ENCODE measurements at places on chromosomes 2 and 18. TPM values are rescaled to one million over a fixed set of nuclear protein-coding genes. Genes with fewer than 3 reads are reported as not detected.

Gene HOXD9
- total RNA-seq, result 3.8 TPM

Gene C2orf74
- total RNA-seq, result 5.7 TPM

Gene AP1S3
- 2.0 TPM for total RNA-seq

Gene IL1RL2
- total RNA-seq, result 0.70 TPM

DNA sequence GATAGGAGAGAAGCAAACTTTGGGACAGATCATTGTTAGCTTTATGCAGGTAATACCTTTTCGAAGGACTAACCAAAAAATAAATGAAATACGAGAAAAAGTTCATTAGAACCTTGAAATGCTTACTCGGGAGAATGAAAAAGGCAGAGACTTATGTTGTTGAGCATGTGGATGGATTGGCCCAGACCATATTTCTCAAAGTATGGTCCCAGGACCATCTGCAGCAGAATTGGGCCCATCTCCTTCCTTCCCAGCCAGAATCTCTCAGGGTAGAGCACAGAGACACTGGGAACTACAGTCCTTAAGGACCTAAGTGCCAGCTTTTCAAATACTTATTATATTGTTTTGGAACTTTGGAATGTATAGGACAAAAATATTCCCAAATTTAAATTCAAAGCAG, 50.8 kb downstream of the KCTD18 start:
- H3K4me1 ChIP-seq, result no peaks in the 10 kb centered on the region
- H3K4me3 ChIP-seq, result no peak overlapping the region
- no peak overlapping the region for H3K27ac ChIP-seq
- H3K36me3 ChIP-seq, result no peaks in the 10 kb centered on the region
- H3K27me3 ChIP-seq, result no peaks in the 10 kb centered on the region

GRCh38 chr18:25516121-25516520, 164.2 kb upstream of the ZNF521 start:
- H3K4me1 ChIP-seq, result no peaks in the 10 kb centered on the region
- H3K4me3 ChIP-seq, result no peak overlapping the region
- no peaks in the 10 kb centered on the region for H3K27me3 ChIP-seq
- H3K36me3 ChIP-seq, result no peaks in the 10 kb centered on the region

- no peaks in the 10 kb centered on the region for H3K36me3 ChIP-seq
- H3K4me1 ChIP-seq, result no peaks in the 10 kb centered on the region
Measured at GRCh38 chr2:197799068-197799467, 5.3 kb upstream of the PLCL1 start.

- no peak overlapping the region for H3K4me3 ChIP-seq
- H3K4me1 ChIP-seq, result no peaks in the 10 kb centered on the region
- no peak overlapping the region for H3K27ac ChIP-seq
- H3K27me3 ChIP-seq, result no peaks in the 10 kb centered on the region
- no peaks in the 10 kb centered on the region for H3K36me3 ChIP-seq
Measured at GRCh38 chr2:134189009-134189720, 64.7 kb upstream of the MGAT5 start.

DNA sequence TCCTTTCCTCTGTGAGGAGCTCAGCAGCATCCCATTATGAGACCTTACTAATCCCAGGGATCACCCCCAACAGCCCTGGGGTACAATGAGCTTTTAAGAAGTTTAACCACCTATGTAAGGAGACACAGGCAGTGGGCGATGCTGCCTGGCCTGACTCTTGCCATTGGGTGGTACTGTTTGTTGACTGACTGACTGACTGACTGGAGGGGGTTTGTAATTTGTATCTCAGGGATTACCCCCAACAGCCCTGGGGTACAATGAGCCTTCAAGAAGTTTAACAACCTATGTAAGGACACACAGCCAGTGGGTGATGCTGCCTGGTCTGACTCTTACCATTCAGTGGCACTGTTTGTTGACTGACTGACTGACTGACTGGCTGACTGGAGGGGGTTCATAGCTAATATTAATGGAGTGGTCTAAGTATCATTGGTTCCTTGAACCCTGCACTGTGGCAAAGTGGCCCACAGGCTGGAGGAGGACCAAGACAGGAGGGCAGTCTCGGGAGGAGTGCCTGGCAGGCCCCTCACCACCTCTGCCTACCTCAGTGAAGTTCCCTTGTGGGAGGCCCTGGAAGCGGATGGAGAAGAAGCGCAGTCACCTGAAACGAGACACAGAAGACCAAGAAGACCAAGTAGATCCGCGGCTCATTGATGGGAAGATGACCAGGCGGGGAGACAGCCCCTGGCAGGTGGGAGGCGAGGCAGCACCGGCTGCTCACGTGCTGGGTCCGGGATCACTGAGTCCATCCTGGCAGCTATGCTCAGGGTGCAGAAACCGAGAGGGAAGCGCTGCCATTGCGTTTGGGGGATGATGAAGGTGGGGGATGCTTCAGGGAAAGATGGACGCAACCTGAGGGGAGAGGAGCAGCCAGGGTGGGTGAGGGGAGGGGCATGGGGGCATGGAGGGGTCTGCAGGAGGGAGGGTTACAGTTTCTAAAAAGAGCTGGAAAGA, 7.6 kb downstream of the PROC start:
- H3K27me3 ChIP-seq, result peaks cover 17% of the 10 kb centered on the region
- H3K36me3 ChIP-seq, result no peaks in the 10 kb centered on the region
- no peak overlapping the region for H3K27ac ChIP-seq
- no peak overlapping the region for H3K4me3 ChIP-seq

DNA sequence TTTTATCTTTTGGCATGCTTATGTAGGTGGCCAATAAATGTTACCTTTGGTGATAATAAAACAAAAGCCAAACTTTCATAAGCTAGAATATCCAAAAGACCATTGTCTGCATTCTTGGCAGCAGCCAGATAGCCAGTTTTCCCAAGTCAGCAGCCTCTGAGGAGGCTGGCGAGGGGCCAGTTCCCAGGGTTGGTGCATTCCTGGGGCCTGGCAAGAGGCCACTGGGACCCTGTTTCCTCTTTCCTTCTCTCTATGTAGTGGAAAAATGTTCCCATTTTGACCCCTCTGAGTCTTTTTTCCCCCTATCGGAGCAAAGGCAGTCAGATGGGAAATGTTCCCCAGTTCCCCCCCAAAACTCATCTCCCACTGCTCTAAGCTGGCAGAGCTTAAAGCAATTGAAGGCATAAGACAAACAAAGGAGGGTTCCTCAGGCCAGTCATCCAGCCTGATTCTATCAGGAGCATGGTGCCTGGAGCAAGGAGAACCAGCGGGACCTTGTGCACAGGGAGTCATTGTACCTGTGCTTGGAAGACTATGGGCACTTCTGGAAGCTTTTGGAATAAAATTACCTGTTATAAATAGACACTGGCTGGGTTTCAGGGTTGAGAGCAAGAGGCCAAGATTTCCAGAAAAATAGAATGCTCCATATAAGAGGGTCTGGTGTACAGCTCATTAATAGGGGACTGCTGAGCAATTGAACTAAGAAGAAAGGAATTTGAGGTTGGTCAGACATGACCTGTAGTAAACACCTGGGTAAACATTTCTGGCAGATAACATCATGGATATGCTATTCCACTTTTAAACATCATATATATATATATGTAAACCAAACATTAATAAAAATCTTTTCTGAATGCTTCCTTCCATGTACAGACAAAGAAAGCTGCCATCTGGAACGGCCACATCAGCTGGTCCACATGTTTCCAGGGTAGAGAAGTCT, 63.4 kb downstream of the NCKAP5 start:
- H3K4me1 ChIP-seq, result no peaks in the 10 kb centered on the region
- H3K36me3 ChIP-seq, result no peaks in the 10 kb centered on the region
- H3K27me3 ChIP-seq, result no peaks in the 10 kb centered on the region
- no peak overlapping the region for H3K27ac ChIP-seq
- DNase-seq, result no peak
- H3K4me3 ChIP-seq, result no peak overlapping the region

DNA sequence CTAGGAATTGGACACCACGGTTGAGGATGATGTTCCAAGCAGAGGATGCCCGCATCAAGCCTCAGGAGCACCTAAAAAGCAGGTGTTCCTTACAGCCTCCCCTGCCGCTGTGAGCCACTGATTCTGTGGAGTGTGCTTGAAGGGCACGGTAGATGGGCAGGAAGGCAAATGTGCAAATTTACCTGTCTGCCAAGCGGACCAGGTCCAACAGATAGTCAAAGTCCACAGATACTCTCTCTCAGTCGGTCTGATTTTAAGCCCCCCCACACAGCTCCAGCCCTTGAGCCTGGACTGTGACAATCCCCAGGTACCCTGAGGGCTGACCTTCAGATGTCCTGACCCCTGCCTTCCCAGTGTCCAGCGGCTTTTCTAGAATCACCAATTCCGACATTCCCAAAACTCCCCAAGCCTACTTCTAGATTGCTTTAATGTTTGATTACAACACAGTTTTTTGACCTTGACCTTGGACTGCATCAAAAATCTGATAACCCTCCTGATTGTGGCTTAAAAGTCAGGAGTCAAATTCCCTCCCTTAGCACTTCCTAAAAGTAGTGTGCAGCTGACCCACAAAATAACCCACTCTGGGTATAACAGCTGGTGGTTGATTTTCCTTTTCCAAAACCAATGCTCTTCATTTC, 208.8 kb upstream of the NCKAP5 start:
- no peak overlapping the region for H3K27ac ChIP-seq
- no peak overlapping the region for H3K4me3 ChIP-seq
- DNase-seq, result no peak
- no peaks in the 10 kb centered on the region for H3K36me3 ChIP-seq
- H3K4me1 ChIP-seq, result no peaks in the 10 kb centered on the region
- H3K27me3 ChIP-seq, result no peaks in the 10 kb centered on the region

- no peak overlapping the region for H3K27ac ChIP-seq
- no peaks in the 10 kb centered on the region for H3K36me3 ChIP-seq
- no peaks in the 10 kb centered on the region for H3K27me3 ChIP-seq
- no peaks in the 10 kb centered on the region for H3K4me1 ChIP-seq
- DNase-seq, result no peak
Measured at GRCh38 chr18:46706968-46707367, 49.9 kb downstream of the ST8SIA5 start.

DNA sequence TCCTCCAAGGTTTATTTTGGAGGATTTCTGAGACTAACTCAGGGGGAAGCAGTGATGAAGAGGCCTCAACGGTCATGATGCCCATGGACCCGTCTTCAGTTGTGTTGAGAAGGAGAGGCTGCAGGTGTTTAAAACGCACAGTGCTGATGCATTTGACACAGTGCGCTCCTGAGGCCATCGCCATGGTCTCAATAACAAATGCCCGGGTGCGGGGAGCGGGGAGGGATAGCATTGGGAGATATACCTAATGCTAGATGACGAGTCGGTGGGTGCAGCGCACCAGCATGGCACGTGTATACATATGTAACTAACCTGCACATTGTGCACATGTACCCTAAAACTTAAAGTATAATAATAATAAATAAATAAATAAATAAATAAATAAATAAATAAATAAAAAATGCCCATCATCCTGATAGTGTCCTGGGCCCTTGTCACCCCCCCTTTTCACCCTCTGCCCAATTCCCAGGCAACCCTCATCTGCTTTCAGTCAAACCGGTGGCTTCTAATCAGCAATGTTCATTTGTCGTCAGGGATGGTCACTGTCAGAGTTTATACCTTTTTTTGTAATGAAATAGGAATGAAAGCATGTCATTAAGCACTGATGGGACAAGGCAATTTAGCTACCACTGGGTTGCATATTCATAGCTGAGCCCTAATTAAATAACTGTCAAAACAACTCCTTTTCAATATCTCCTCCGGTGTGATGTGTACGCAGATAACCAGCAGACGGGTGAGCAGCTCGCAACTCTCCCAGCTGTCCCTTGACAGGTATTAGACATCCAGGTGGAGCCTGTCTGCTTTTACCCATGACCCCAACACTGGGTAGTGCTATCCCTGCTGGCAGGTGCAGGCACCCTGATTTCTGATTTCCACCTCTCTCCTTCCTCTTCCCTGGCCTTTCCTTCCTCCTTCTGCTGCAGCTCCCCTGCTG, 95.9 kb downstream of the KCNF1 start:
- H3K36me3 ChIP-seq, result no peaks in the 10 kb centered on the region
- no peaks in the 10 kb centered on the region for H3K4me1 ChIP-seq
- no peak overlapping the region for H3K4me3 ChIP-seq
- H3K27me3 ChIP-seq, result no peaks in the 10 kb centered on the region

- H3K36me3 ChIP-seq, result no peaks in the 10 kb centered on the region
- no peak for DNase-seq
- H3K27me3 ChIP-seq, result no peaks in the 10 kb centered on the region
- no peak overlapping the region for H3K27ac ChIP-seq
- H3K4me1 ChIP-seq, result no peaks in the 10 kb centered on the region
Measured at GRCh38 chr2:130302164-130302886, 40.4 kb upstream of the IMP4 start.

GRCh38 chr2:22822835-22823234, 562.1 kb upstream of the KLHL29 start:
- DNase-seq, result no peak
- H3K36me3 ChIP-seq, result no peaks in the 10 kb centered on the region
- H3K27me3 ChIP-seq, result no peaks in the 10 kb centered on the region
- H3K4me1 ChIP-seq, result no peaks in the 10 kb centered on the region

GRCh38 chr2:229674830-229675530, 39.4 kb downstream of the DNER start:
- no peak overlapping the region for H3K4me3 ChIP-seq
- H3K27ac ChIP-seq, result no peak overlapping the region
- no peak for DNase-seq
- H3K4me1 ChIP-seq, result no peaks in the 10 kb centered on the region
- no peaks in the 10 kb centered on the region for H3K36me3 ChIP-seq

- no peak overlapping the region for H3K4me3 ChIP-seq
- H3K4me1 ChIP-seq, result no peaks in the 10 kb centered on the region
- DNase-seq, result no peak
- no peaks in the 10 kb centered on the region for H3K27me3 ChIP-seq
Measured at GRCh38 chr18:62697636-62698035, 17.7 kb upstream of the PHLPP1 start.

DNA sequence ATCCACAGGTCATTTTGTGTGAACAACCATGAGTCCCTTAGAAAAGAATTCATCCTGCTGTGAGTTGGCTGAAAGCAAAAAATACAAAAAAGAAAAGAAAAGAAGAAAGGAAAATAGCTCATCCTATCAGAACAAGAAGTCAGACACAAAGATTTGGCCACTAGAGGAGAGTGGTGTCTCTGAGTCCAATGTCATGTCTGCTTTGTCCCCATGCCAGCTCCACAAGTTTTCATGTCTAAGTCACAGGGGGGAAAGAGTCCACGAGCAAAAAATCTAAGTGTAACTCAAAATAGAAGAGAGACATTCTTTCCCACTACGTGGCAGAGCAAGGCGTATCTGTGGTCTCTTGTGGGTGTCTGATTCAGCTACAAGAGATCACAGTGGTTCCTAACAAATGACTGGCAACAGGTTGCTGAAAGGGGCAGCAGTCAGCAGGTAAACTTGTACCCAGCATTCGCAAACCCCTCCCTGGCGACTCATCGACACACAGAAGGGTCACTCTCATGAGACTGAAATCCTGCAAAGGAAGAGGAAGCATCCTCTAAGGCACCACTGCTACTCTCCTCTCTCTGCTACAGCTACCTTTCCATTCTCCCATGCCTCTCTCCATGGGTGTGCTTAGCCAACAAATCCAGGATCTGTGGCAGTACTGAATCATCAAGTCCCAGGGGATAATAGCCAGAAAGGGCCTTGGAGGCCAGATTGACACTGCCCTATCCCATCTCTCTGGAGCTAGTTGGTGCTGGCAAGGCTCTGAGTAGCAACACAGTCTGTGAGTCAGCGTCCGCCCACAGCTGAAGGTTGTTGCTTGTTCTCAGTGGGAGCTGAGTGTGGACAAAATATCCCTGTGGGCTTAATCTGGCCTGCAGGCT, 123.0 kb upstream of the SLC39A10 start:
- H3K4me1 ChIP-seq, result no peaks in the 10 kb centered on the region
- no peak overlapping the region for H3K27ac ChIP-seq
- no peak for DNase-seq
- no peaks in the 10 kb centered on the region for H3K36me3 ChIP-seq

Data from uterus (tissue), 4 donors.